ENCODE measurements at places on chromosomes 7 and 10. TPM values are rescaled to one million over a fixed set of nuclear protein-coding genes. Genes with fewer than 3 reads are reported as not detected.

PTPRZ1 gene
- 237 TPM for total RNA-seq

CNTNAP2 gene
- 127 TPM for total RNA-seq

C10orf143 gene
- 0.79 TPM for total RNA-seq

HELLS gene
- total RNA-seq: 34.7 TPM

CYP3A5 gene
- 8.4 TPM for total RNA-seq

TAS2R41 gene
- not detected for total RNA-seq

OR6V1 gene
- total RNA-seq: not detected

AGR2 gene
- total RNA-seq: 3.0 TPM

HTR5A gene
- 0.99 TPM for total RNA-seq

PRKCQ gene
- 6.2 TPM for total RNA-seq

CTAGE6 gene
- 0.94 TPM for total RNA-seq

SLC29A4 gene
- 13.3 TPM for total RNA-seq

CC2D2B gene
- 4.2 TPM for total RNA-seq

CREB5 gene
- total RNA-seq: 16.4 TPM

GDF2 gene
- total RNA-seq: not detected

KAZALD1 gene
- total RNA-seq: 10.0 TPM

Data from spinal cord (tissue), 10 donors.